WERI-Rb-1 (cell line): ENCODE measurements at places on chromosomes 6 and 20.

- no peak for DNase-seq
These were observed 107.5 kb upstream of the TMEM170B start for GRCh38 chr6:11430036-11430435.

DNA sequence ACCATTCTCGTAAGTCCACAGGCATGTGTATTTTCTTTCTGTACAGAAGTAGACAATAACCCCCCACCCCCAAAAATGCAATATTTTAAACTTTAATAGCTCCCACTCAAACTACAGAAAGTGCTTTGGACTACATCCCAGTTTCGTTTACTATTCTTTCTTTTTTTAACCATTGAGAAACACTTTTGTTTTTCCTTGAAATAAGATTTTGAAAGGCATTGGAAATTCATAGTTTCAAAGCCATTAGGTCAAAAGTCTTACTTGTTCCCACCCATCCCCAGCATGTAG, 140.0 kb downstream of the KIF16B start:
- no peak for DNase-seq

GRCh38 chr6:133202610-133203343, 38.4 kb upstream of the EYA4 start:
- DNase-seq: no peak

GRCh38 chr6:11139051-11139960, 27.8 kb upstream of the ERVFRD-1 start:
- DNase-seq: no peak

GRCh38 chr6:6455272-6455671, 133.2 kb upstream of the LY86 start:
- no peak for DNase-seq

DNA sequence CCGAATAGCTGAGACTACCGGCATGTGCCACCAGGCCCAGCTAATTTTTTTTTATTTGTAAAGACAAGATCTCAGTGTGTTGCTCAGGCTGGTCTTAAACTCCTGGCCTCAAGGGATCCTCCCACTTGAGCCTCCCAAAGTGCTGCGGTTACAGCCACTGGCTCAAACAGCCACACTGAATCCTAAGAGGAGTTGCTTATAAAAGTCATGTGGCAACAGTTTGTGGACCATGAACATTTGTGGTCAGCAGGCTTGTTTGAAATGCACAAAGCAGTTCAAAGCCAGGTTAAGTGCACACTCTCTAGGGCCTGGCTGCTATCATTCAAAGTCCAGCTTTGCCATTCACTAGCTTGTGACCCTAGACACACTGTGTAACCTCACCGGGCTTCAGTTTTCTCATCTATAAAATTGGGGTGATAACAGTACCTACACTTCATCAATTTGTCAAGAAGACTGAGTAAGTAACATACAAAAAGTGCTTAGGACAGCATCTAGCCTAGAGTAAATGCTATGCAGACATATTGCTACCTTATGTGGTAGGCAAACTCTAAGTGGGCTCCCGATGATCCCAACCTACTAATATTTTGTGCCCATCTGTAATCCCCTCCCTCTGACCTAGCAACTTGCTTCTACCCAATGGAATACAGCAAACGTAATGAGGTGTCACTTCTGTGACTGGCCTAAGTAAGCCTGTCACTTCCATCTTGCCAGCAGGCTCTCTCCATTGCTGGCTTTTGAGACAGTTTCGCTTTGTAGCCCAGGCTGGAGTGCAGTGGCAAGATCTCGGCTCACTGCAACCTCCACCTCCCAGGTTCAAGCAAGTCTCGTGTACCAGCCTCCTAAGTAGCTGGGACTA, 122.9 kb downstream of the ZMYND8 start:
- no peak for DNase-seq

DNA sequence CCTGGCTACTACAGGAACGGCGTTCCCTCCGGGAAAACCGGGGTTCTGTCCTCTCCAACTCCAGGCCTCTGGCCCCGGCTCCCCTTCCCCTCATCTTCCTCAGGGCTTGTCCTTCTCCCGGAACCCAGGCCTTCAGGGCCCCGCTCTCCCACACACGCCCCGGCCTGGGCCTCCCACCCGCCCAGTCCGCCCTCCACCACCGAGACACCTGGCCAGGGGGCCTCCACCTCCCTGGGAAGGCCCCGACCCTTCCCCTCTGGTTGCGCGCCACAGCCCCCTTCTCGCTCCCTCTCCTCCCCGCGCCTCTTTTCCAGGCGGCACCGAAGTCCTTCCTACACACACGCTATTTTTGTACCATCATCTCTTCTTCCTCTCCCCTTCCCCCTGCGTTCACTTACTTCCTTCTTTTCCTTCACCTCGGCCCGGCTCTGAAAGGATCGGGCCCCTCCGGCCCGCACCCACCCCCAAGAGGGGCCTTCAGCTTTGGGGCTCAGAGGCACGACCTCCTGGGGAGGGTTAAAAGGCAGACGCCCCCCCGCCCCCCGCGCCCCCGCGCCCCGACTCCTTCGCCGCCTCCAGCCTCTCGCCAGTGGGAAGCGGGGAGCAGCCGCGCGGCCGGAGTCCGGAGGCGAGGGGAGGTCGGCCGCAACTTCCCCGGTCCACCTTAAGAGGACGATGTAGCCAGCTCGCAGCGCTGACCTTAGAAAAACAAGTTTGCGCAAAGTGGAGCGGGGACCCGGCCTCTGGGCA, 1.3 kb upstream of the SIRPA start:
- DNase-seq: no peak

DNA sequence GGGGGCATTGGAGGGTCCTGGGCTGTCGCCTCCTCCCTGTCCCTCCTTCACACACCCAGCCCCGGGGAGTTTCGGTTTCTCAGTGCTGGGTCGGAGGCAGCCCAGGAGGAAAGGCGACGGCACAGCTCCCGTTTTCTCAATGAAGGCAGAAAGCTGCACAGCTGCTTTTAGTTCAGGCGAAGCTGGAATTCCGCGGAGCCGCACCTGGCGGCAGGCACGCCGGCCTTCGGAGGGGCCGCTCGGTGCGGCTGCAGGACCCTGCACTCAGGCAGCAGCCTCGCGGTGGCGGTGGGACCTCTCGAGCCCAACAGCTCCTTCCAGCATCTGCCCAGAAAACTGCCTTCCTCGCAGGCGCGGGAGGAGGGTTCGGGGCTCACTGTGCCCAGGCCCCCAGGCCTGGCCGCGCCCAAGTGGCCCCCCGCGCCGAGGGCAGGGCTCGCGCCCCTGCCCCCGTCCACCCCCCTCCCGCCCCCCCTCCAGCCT, 4.6 kb downstream of the FOXQ1 start:
- peak; percentile 34 for DNase-seq

GRCh38 chr20:41173161-41173721, 35.9 kb downstream of the PLCG1 start:
- peak; percentile 80 for DNase-seq

DNA sequence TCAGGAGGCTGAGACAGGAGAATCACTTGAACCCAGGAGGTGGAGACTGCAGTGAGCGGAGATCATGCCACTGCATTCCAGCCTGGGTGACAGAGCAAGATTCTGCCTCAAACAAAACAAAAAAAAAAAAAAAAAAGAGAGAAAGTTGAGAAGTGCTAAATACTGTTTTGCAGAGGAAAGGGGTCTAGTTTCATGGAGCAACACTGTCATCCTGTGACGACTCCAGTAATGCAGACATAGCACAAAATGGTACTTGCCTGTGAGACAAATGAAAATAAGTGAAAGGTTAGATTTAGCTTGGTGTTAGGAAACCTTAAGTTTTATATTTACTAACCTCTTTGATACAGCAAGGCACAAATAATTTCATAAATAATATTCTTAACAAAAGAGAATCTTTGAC, 29.7 kb downstream of the CEP162 start:
- no peak for DNase-seq

DNA sequence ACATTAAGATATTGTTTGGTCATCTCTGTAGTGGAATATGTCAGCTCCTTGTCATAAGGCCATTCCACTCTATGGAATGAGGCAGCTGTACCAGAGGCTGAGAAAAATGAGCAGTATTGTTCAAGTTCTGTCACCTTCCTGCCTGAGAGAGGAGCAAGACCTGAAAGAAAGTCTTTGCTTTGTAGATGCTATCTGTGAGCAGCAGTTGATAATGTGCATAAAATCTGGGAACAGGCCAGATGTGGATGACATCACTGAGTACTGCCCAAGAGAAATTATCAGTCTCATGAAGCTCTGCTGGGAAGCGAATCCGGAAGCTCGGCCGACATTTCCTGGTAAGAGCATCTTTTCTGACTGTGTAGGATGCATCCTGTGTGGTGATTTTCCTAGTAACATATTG, 16.8 kb downstream of the RIPK1 start:
- DNase-seq: no peak

DNA sequence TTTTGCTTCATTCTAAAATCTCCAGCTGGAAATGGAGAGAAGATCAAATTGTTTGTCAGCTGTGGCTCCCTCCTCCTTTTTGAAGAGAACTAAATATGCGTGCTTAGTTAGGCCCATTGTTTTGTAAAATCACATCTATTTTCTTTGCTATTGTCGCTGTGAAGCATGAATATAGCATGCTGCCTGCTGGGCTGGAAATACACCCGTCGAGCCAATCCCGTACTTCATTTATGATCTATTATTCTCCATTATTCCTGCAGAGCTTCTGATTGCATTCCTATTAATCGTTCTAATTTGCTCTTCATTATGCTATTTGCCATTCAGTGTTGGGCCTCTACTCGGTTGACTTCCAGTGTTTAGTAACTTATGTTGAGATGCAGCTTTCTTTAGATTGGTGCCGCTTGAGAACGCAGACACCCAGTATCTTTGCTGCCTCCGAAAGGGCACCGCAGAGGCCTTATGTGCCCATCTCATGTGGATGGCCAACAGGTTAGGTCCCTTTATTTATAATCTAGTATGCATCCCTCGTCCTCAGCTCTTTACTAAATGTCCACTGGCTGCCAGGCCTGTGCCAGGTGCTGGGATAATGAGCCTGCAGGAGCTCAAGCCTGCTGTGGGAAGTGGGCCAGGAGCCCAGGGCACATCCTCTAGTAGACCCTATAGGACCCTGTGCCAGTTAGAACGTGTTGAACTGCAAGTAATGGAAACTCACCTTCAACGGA, 45.6 kb downstream of the FAM50B start:
- no peak for DNase-seq

GRCh38 chr6:167984144-167984719, 13.2 kb upstream of the KIF25 start:
- no peak for DNase-seq

DNA sequence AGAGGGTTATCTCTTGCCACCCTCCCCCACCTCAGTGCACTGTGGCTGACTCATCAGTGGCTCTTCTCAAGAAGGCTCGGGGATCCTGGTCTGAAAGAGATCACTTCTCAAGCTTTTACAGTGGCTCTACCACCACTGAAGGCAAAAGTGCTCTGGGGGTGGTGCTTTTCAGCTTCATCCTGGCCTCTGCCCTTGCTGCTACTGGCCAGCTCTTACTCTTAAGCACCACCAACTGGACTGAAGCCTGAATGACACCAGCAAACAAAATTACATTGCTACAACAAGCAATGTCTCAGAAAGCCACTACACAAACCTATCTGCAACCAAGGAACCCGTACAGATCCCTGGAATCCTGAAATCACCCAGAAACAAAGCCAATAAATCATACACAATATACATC, 402.1 kb downstream of the EPHA7 start:
- DNase-seq: peak; percentile 18

GRCh38 chr6:38080889-38081288, 261.4 kb downstream of the ZFAND3 start:
- DNase-seq: no peak

GRCh38 chr6:142443532-142443931, 141.7 kb downstream of the ADGRG6 start:
- DNase-seq: no peak

DNA sequence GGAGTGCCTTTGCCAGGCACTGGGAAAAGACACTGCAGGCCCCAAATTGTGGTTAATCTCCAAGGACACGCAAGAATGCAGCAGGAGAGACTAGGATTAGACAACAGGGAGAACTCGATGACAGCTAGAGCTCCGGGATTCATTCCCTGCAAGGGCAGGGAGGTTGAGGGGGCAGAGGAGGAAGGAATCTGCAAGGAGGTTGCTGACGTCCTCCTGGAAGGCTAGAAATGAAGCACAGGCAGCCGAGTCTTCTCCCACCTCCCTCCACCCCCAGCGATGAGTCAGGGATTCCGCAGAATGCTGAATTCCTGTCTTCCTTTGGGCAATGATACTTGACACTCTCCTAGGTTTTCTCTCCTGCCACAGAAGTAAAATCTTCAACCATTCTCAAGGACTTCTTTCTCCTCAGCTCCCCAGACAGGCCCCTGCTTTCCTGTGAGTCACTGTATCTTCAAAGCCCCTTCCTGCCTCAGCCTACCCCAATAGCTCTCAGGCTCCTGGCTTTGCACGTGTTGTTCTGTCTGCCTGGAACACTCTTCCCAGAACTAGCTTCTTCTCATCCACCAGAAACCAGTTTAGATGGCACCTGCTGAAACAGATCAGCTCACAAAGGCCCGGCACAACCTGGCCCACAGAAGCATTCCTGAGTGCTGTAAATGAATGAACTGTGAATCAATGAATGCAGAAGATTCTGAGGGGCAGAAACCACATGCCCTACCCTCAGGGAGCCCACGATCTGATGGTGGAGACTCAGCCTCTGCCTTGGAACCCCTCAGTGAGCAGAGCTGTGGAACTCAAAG, 85.6 kb downstream of the MRPL14 start:
- no peak for DNase-seq

- DNase-seq: no peak
These were observed 127.4 kb downstream of the MYLK4 start for GRCh38 chr6:2623295-2623694.

DNA sequence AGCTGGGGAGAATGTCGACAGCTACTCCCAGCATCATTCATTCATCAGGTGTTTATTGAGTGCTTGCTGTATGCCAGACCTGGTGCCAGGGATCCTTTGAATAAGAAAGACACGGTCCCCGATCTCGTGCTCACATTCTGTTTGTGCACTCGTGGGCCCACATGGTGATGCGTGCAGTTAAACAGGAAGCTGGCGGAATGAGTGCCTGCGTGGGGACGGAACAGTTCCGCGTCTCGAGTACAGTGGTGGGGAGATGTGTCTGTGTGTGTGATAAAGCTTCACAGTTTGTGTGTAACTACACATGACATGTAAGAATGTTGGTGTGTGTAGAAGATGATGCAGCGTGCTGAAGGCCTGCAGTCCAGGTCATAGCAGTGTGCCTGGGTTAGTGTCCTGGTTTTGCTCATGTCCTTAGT, 6.5 kb downstream of the RBM38 start:
- no peak for DNase-seq

DNA sequence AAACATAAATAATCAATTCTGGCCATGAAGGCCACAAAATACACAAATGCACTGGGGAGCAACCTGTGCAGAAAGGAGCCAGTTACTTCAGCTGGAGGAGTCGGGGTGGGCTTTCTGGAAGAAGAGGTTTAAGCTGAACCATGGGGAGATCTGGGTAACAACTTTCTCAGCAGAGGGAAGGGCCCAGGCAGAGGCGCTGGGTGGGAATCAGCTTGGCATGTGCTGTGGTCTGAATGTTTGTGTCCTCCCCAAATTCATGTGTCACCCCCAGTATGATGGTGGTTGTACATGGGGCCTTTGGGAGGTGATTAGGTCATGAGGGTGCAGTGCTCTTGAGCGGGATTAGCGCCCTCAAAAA, 107.9 kb downstream of the SYCP2 start:
- no peak for DNase-seq

DNA sequence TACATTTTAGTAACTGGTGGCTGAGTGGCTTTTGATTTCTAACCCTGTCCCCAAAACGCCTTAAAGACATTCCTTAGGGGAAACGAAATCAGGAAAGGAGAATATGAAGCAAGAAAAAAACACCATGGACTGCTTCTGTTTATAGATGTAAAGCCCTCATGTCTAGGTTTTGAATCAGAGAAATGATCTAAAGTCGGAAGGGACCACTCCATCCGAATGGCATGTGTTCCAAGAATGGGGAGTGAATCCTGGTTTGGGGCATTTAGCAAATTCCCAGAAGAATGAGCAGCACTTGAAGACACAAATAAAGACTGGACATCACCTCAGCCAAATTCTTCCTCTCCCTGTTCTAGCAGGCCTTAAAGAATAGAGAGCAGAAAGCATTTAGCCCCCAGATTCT, 65.6 kb downstream of the CAP2 start:
- DNase-seq: no peak
